Right atrium auricular region (tissue), 2 donors: ENCODE measurements at places on chromosomes 3 and 15.

GRCh38 chr3:32455609-32456428 lies 46.8 kb downstream of the CMTM6 start:
- no peak for DNase-seq
- H3K36me3 ChIP-seq, result no peaks in the 10 kb centered on the region
- H3K27me3 ChIP-seq, result no peaks in the 10 kb centered on the region
- no peak overlapping the region for H3K27ac ChIP-seq
- no peak overlapping the region for H3K4me3 ChIP-seq
- H3K4me1 ChIP-seq, result no peaks in the 10 kb centered on the region

DNA sequence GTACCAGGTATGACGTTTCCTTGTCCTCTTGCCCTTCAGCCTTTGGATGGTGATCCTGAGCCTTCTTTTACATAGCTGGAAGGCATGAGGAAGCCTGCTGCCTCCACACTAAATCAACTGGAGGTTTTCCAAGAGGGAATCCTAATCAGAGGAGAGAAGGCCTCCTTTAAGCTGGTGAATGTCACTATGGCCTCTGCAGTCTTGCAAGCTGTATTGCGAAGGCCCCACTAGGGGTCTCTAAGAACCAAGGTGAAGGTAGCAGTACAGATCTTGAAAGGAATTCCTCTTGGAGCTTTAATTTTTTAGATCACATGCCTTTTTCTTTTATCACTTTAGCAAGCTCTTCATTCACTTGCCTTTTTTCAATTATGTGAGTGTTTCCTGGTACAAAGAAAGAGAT lies 119.2 kb downstream of the GHSR start:
- no peaks in the 10 kb centered on the region for H3K27me3 ChIP-seq
- H3K27ac ChIP-seq, result no peak overlapping the region
- no peaks in the 10 kb centered on the region for H3K4me1 ChIP-seq
- H3K4me3 ChIP-seq, result no peak overlapping the region

- no peaks in the 10 kb centered on the region for H3K36me3 ChIP-seq
- no peak overlapping the region for H3K4me3 ChIP-seq
- no peak overlapping the region for H3K27ac ChIP-seq
- no peak for DNase-seq
- H3K4me1 ChIP-seq, result no peaks in the 10 kb centered on the region
- H3K27me3 ChIP-seq, result no peaks in the 10 kb centered on the region
These were observed 110.6 kb upstream of the MB21D2 start for GRCh38 chr3:193028258-193028657.

GRCh38 chr15:83380682-83381081 lies 66.5 kb upstream of the SH3GL3 start:
- DNase-seq, result no peak
- no peak overlapping the region for H3K27ac ChIP-seq
- peaks cover 4% of the 10 kb centered on the region for H3K27me3 ChIP-seq
- H3K36me3 ChIP-seq, result no peaks in the 10 kb centered on the region
- no peak overlapping the region for H3K4me3 ChIP-seq

DNA sequence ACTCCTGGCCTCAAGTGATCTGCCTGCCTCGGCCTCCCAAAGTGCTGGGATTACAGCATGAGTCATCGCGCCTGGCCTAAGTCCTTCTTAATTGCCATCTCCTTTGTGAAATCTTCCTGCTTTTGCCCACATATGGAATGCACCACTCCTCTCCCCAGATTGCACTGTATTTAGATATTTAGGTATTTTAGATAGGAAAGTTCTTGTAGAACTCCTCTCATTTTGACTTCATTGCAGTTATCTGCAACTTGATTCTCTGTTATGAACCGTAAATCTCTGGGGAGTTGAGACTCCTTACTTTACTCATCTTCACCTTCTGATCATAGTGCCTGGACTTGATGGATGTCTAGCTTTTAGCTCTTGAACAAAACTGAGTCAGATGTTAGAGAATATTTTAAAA lies 150.7 kb downstream of the AKAP13 start:
- no peaks in the 10 kb centered on the region for H3K4me1 ChIP-seq
- H3K36me3 ChIP-seq, result peaks cover 11% of the 10 kb centered on the region
- no peak overlapping the region for H3K27ac ChIP-seq

DNA sequence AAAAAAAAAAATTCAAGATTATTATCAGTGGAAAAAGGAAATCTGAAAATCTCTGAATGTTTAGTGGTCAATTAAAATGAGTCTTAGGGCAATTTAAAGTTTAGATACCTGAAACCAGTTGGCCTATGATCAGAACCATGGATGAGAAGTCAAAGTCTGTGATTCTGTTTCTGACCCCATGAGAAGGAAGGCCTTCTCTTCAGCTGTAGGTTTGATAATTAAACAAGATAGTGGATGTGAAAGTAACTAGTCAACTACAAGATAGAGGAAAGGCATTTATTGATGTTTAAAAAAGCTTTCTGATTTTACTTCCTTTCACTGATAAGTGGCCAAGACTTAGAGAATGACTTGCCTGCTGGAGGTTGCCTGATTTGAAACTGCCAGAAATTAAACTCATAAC lies 8.7 kb downstream of the PLS1 start:
- no peak overlapping the region for H3K4me3 ChIP-seq
- no peaks in the 10 kb centered on the region for H3K27me3 ChIP-seq
- H3K36me3 ChIP-seq, result no peaks in the 10 kb centered on the region
- H3K27ac ChIP-seq, result no peak overlapping the region

- H3K27me3 ChIP-seq, result no peaks in the 10 kb centered on the region
- DNase-seq, result no peak
- H3K27ac ChIP-seq, result no peak overlapping the region
- H3K4me1 ChIP-seq, result no peaks in the 10 kb centered on the region
- H3K36me3 ChIP-seq, result no peaks in the 10 kb centered on the region
These were observed 54.9 kb upstream of the CCR2 start for GRCh38 chr3:46298871-46299607.

GRCh38 chr3:102189956-102190723 lies 244.7 kb upstream of the ZPLD1 start:
- no peak overlapping the region for H3K27ac ChIP-seq
- H3K27me3 ChIP-seq, result no peaks in the 10 kb centered on the region
- DNase-seq, result no peak
- H3K4me1 ChIP-seq, result peaks cover 5% of the 10 kb centered on the region
- no peaks in the 10 kb centered on the region for H3K36me3 ChIP-seq

- H3K36me3 ChIP-seq, result no peaks in the 10 kb centered on the region
- H3K4me3 ChIP-seq, result no peak overlapping the region
- no peak for DNase-seq
- no peaks in the 10 kb centered on the region for H3K4me1 ChIP-seq
These were observed 605.8 kb upstream of the DPPA4 start for GRCh38 chr3:109943181-109943580.

GRCh38 chr3:13654330-13655060 lies 105.6 kb downstream of the FBLN2 start:
- no peaks in the 10 kb centered on the region for H3K4me1 ChIP-seq
- peak overlapping the region; percentile 41 for H3K4me3 ChIP-seq
- no peak overlapping the region for H3K27ac ChIP-seq
- no peaks in the 10 kb centered on the region for H3K27me3 ChIP-seq
- no peaks in the 10 kb centered on the region for H3K36me3 ChIP-seq
- DNase-seq, result no peak

DNA sequence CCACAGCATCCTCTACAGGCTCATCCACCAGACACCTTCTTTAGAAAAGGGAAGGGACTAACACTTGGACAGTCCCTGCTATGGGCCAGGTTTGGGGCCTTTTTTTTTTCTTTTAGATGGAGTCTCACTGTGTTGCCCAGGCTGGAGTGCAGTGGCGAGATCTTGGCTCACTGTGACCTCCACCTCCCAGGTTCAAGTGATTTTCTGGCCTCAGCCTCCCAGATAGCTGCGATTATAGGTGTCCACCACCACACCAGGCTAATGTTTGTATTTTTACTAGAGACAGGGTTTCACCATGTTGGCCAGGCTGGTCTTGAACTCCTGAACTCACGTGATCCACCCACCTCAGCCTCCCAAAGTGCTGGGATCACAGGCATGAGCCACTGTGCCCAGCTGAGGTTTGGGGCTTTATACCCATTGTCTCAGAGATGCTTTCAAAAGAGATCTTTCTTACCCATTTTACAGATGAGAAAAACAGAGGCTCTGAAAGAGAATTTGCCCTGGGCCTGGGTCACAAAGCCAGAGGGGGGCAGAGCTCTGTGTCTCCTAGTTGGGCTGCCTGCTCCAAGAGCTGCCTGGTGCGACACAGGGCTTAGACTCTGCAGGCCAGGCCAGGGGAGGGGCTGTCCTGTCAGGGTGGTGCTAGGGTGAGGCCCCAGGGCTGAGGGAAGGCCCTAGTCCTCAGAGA lies 11.6 kb downstream of the LINGO1 start:
- no peaks in the 10 kb centered on the region for H3K4me1 ChIP-seq
- no peaks in the 10 kb centered on the region for H3K36me3 ChIP-seq
- H3K27me3 ChIP-seq, result no peaks in the 10 kb centered on the region
- H3K4me3 ChIP-seq, result no peak overlapping the region
- H3K27ac ChIP-seq, result no peak overlapping the region

- H3K4me3 ChIP-seq, result peak overlapping the region; percentile 46
- H3K36me3 ChIP-seq, result no peaks in the 10 kb centered on the region
- H3K27me3 ChIP-seq, result no peaks in the 10 kb centered on the region
- H3K27ac ChIP-seq, result peak overlapping the region; percentile 51
These were observed 109.3 kb downstream of the SHQ1 start for GRCh38 chr3:72738752-72739530.

DNA sequence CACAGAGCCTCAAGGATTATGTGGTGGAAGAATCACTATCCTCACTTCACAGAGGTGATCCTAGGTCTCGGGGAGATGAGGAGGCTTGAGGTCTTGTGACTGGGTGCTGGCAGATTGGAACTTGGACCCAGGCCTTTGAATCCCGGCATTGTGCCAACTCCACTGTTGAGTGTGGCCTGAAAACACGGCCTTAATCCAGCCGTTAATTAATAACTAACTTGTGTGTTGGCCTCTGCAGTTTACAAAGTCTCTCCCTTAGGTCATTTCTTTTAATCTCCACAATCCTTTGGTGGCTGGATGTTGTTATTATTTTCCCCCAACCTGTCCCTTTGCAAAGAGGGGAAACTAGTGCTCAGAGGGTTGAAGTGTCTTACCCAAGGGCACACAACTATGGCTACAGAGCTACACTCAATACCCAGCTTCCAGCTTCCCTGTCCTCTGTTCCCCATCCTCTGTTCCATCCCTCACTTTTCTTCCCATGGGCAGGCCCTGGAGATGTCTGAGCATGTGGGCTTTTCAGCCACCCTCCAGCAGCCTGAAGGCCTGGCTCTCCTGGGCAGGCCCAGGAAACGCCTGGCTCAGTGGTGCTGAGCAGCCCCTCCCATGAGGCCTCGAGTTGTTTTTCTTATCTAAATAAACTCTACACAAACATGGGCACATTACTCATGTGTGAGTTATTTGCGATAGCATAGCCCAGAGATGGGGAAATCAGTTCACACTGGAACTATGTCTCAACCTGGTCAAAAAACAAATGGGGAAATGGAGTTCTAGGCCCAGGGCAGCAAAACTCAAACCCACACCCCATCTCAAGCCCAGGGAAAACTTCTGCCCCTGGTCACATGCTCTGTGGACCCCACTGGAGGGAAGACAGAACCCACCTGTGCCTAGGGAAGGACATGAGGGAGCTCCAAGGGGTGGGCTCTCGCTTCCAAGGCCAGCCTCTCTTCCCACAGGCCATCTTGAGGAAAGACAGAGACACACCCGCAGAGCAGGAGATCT lies 16.8 kb upstream of the SMAD3 start:
- H3K4me3 ChIP-seq, result no peak overlapping the region
- no peaks in the 10 kb centered on the region for H3K27me3 ChIP-seq
- H3K4me1 ChIP-seq, result no peaks in the 10 kb centered on the region
- DNase-seq, result no peak
- H3K36me3 ChIP-seq, result no peaks in the 10 kb centered on the region

DNA sequence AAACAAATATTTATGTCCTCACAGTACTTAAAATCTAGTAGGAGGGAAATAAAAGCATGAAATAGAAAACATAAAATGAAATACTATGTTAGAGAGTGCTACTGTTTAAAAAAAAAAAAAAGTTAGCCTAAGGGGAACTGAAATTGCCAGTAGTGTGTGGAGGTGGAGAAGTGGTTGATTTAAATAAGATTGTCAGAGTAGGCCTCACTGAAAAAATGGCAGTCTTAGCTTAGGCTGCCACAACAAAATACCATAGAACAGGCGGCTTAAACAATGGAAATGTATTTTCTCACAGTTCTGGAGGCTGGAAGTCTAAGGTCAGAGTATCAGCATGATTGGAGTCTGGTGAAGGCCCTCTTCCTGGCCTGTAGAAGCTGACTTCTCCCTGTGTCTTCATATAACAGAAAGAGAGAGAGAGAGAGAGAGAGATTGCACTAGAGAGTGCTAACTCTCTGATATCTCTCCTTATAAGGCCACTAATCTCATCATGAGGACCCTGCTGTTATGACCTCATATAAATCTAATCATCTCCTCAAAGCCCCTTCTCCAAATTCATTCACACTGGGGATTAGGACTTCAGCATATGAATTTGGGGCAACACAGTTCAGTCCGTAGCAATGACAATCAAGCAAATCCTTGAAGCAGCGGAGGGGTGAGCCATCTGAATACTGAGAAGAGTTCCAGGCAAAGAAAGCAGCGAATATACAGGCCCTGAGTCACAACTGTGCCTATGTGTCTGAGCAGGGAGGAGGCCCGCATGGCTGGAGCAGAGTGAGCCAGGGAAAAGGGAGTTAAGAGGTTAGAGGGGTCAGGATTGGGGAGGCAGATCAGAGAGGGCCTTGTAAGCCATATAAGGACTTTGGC lies 23.6 kb upstream of the LRRC34 start:
- no peaks in the 10 kb centered on the region for H3K4me1 ChIP-seq
- H3K36me3 ChIP-seq, result no peaks in the 10 kb centered on the region
- H3K27ac ChIP-seq, result no peak overlapping the region
- no peak for DNase-seq

- H3K4me3 ChIP-seq, result no peak overlapping the region
- H3K27me3 ChIP-seq, result no peaks in the 10 kb centered on the region
- no peaks in the 10 kb centered on the region for H3K4me1 ChIP-seq
- H3K27ac ChIP-seq, result peak overlapping the region; percentile 75
- H3K36me3 ChIP-seq, result no peaks in the 10 kb centered on the region
- DNase-seq, result no peak
These were observed 12.1 kb downstream of the OSBPL10 start for GRCh38 chr3:31968927-31969418.

- peaks cover 71% of the 10 kb centered on the region for H3K4me1 ChIP-seq
- peak overlapping the region; percentile 19 for H3K27ac ChIP-seq
- no peaks in the 10 kb centered on the region for H3K36me3 ChIP-seq
- no peak overlapping the region for H3K4me3 ChIP-seq
- no peak for DNase-seq
These were observed 93.2 kb downstream of the SLCO3A1 start for GRCh38 chr15:91946581-91947292.

DNA sequence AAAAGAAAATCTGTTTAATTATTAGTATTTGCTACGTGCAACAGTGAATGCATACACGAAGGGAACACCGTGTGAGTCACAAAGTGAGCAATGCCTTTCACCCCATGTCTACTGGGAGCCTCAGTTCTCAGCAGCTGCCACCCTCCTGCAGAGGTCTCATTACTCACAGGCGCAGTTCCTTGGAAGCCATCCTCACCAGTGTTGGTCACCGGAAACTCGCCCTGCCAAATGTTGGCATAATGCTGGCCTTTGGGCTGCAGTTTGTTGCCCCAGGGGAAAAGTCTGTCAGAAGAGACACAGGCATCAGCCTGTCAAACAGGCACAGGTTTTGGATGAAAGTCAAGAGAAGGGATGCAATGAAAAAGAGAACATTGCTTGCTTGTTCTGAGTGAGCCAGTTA lies 50.1 kb downstream of the SUMF1 start:
- H3K27me3 ChIP-seq, result no peaks in the 10 kb centered on the region
- H3K4me1 ChIP-seq, result no peaks in the 10 kb centered on the region
- peaks cover 9% of the 10 kb centered on the region for H3K36me3 ChIP-seq
- no peak for DNase-seq
- H3K4me3 ChIP-seq, result no peak overlapping the region

GRCh38 chr3:49619649-49620048 lies 54.5 kb upstream of the APEH start:
- no peak overlapping the region for H3K4me3 ChIP-seq
- H3K4me1 ChIP-seq, result no peaks in the 10 kb centered on the region
- DNase-seq, result no peak
- no peaks in the 10 kb centered on the region for H3K27me3 ChIP-seq
- no peak overlapping the region for H3K27ac ChIP-seq
- H3K36me3 ChIP-seq, result no peaks in the 10 kb centered on the region
